ENCODE measurements at places on chromosomes 6 and 20.

GRCh38 chr6:32989368-32989767 lies 20.0 kb downstream of the HLA-DOA start:
- no peak for DNase-seq

DNA sequence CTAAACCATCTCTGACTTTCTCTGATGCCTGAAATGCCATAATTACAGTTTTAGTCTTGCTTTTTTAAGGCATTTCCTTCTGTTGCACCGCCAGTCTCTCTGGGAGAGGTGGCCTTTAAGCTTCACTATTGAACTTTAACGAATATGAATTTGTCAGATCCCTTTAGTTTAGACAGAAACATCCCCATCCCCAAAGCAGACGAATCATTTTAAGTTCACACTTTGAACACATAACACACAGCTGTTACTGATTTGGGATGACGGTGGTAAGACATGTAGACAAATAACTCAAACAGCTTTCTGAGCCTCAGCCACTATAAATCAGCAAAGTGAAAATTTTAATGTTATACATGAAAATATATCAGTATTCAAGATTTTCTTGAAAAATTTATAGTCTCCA lies 7.2 kb upstream of the IPCEF1 start:
- no peak for DNase-seq

GRCh38 chr20:7389216-7389615 lies 551.0 kb downstream of the HAO1 start:
- no peak for DNase-seq

- DNase-seq = no peak
Observed at GRCh38 chr6:144066741-144067484, 28.5 kb downstream of the SF3B5 start.

DNA sequence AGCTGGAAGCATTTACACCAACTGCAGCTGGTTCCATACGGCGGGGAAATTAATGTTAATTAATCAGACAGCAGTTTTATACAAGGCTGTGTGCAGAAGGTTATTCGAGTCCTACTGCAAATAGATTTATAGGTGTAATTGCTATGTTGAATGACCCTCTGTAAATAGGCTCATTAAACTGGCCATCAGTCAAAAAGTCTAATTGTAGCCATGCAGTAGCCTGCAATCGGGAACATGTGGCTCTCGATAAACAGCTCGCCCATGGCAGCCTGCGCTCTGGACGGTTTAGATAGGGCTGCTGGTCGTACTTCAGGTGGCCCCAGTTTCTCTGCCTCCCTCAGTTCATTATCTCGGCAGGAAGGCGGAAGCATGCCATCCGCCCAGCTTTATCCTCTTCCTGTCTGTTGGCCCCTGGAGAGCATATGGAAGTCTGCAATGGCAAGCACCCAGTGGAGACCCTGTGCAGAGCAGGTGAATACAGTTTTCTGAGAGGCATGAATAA lies 143.2 kb downstream of the MBOAT1 start:
- DNase-seq = no peak

DNA sequence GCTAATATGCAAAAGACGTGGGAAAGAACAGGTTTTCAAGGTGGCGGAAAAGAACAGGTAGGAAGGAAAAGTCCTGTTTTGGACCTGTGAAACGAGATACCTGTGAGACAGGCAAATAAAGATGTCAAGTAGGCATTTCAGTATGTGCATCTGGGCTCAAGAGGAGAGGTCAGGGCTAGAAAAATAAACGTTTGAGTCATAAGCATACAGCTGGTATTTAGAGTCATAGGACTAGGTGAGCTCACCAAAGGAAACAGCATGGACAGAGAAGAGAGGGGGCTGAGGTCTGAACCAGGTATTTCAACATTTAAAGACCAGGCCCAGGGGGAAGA lies 14.9 kb downstream of the MTFR2 start:
- peak; percentile 78 for DNase-seq

GRCh38 chr20:20368418-20369249 lies 730 bp downstream of the INSM1 start:
- DNase-seq = no peak

DNA sequence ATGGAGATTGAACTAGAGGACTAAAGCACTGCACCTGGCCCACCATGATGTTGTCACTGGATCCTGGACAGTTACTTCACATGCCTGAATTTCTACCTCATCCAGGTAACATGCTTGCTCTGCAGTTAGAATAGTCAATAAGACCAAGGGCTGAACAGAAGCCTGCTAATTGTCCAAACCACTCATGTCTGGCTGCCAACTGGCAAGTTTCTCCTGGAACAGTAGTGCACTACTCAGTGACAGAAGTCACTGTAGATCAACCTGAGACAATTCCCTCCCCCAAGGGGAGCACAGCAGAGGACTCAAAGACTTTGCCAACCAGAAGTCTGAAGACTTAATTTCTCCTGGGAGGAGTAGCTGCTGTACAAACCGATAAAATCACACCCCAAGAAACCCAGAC lies 454.6 kb upstream of the MARCKS start:
- no peak for DNase-seq

DNA sequence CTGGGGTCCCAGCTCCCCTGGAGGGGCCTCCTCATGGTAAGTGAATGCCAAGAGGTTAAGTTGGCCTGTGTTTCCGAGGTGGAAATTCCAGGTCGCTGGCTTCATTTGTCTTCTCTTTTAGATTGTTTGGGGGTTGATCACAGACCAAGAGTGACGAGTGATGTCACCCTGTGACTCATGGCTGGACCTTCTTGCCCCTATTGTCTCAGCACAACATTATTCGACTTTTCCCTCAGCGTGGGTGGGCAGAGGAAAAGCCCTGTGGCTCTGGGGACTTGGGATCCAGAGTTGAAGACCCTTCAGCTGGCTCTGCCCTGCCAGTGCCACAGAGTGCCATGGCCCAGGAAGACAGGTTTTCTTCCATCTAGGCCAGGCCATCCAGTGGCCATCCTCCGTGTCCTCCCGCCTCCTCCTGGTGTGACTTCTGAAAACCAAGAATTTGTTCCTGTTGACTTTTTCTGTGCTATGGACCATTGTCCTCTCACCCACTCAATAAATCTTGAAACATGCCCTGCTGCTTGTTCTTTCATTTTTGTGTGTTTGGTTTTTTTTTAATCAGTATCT lies 15.4 kb upstream of the SNHG17 start:
- DNase-seq = peak; percentile 63

DNA sequence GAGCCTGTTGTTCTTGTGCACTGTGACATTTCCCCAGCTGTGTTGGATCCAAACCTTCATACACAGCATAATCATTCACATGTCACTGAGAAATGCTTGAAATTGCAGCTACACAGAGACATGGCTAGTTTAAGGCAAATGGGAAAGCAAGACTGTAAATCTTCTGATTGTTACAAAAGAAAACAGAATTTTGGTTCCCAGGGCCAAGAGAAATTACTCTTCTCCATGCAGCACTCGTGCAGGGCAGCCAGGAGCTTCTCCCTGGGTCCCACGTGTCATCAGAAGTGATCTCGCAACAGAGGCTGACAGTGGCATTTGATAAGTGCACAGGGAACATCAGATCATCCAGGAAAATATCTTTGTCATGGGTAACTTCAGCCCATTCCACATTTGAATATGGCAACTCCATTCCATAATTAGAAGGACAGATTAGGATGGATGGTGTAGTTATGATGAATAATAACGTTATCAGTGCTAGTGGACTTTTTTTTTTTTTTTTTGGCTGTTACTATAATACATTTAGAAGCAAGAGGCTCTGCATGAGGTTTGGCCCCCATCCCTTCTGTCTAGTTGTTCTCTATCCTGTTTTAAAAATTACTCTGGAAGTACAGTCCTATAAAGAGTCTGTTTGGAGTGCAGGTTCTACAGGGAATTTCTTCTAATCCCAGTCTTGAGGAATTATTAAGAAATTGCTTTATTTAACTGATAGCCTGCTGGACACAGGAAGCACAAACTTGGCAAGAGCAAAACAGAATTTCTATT lies 571.0 kb upstream of the NOX3 start:
- DNase-seq = no peak

GRCh38 chr20:50381075-50381732 lies 129.0 kb upstream of the PTPN1 start:
- DNase-seq = no peak

- peak; percentile 46 for DNase-seq
Observed at GRCh38 chr6:165767228-165767627, 104.2 kb upstream of the PDE10A start.

GRCh38 chr6:118899948-118900347 lies 6.0 kb downstream of the ASF1A start:
- no peak for DNase-seq

Data from iris pigment epithelial cell (primary cell).